Astrocyte (in vitro differentiated cells and primary cell): ENCODE measurements at places on chromosomes 3 and 15.

GRCh38 chr3:193132241-193132640 lies 108.8 kb upstream of the PLAAT1 start:
- H3K4me1 ChIP-seq: peaks cover 4% of the 10 kb centered on the region
- H3K27ac ChIP-seq: no peak overlapping the region
- no peaks in the 10 kb centered on the region for H3K27me3 ChIP-seq
- no peak for DNase-seq
- no peak overlapping the region for H3K4me3 ChIP-seq
- no peaks in the 10 kb centered on the region for H3K36me3 ChIP-seq

DNA sequence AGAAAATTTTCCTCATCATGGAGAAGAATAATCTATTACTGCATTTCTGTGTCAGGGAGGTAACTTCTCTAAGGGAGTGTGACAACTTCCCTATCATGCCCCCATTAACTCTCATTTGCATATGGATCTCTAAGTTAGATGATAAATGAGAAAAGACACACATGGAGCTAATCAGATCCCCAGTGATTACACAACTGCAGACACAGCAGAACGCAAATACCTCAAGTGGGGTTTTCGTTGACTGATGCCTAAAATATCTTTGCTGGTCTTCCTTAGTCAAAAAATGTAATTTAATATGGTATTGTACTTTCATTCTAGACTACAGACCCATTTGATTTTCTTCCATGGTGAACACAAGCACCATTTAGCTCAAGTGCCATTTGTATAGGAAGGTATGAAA lies 630.5 kb downstream of the TBL1XR1 start:
- no peak overlapping the region for H3K4me3 ChIP-seq
- no peaks in the 10 kb centered on the region for H3K27me3 ChIP-seq
- no peak for DNase-seq
- no peaks in the 10 kb centered on the region for H3K4me1 ChIP-seq
- no peaks in the 10 kb centered on the region for H3K36me3 ChIP-seq

DNA sequence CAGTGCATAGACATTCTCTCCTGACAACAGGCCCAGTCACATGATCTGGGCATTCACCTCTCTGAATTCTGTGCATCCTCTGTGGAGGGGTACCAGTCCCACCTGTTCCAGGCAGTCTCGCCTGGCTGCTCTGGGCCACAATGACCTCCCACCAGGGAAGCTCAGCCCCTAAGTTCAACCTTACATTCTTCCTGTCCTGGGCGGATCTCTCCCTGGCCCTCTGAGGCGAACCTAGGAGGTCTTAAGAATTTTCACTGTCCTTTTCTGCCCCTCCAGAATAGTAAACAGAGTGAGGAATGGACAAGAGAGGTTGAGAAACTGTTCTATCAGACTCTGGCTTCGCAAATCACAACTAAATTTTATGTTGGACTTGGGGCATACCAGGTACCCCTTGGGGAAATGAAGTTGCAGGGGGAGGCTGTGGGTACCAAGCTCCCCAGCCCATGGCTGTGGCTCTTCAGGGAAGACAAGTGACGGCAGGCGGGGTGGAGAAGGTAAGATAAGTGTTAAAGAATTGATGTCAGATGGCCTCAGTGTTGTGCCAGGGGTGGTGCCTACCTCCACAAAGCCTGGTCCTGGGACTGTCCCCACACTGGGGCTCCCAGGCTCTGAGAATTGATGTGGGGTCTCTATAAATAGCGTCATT lies 5.3 kb downstream of the SCN5A start:
- H3K27me3 ChIP-seq: peaks cover 41% of the 10 kb centered on the region
- no peak overlapping the region for H3K4me3 ChIP-seq
- H3K4me1 ChIP-seq: no peaks in the 10 kb centered on the region
- no peak for DNase-seq
- H3K27ac ChIP-seq: no peak overlapping the region

GRCh38 chr15:41870689-41871081 lies 23.2 kb downstream of the SPTBN5 start:
- no peak overlapping the region for H3K27ac ChIP-seq
- peaks cover 15% of the 10 kb centered on the region for H3K4me1 ChIP-seq
- H3K27me3 ChIP-seq: peaks cover 8% of the 10 kb centered on the region
- DNase-seq: peak; percentile 74

GRCh38 chr3:36840453-36840921 lies 76.1 kb upstream of the DCLK3 start:
- no peaks in the 10 kb centered on the region for H3K4me1 ChIP-seq
- no peaks in the 10 kb centered on the region for H3K36me3 ChIP-seq
- DNase-seq: no peak
- no peak overlapping the region for H3K4me3 ChIP-seq
- H3K27me3 ChIP-seq: no peaks in the 10 kb centered on the region

GRCh38 chr3:11145888-11146287 lies 8.4 kb upstream of the HRH1 start:
- H3K4me3 ChIP-seq: no peak overlapping the region
- peaks cover 33% of the 10 kb centered on the region for H3K4me1 ChIP-seq
- peak; percentile 93 for DNase-seq
- peak overlapping the region; percentile 81 for H3K27ac ChIP-seq
- no peaks in the 10 kb centered on the region for H3K36me3 ChIP-seq
- H3K27me3 ChIP-seq: no peaks in the 10 kb centered on the region

DNA sequence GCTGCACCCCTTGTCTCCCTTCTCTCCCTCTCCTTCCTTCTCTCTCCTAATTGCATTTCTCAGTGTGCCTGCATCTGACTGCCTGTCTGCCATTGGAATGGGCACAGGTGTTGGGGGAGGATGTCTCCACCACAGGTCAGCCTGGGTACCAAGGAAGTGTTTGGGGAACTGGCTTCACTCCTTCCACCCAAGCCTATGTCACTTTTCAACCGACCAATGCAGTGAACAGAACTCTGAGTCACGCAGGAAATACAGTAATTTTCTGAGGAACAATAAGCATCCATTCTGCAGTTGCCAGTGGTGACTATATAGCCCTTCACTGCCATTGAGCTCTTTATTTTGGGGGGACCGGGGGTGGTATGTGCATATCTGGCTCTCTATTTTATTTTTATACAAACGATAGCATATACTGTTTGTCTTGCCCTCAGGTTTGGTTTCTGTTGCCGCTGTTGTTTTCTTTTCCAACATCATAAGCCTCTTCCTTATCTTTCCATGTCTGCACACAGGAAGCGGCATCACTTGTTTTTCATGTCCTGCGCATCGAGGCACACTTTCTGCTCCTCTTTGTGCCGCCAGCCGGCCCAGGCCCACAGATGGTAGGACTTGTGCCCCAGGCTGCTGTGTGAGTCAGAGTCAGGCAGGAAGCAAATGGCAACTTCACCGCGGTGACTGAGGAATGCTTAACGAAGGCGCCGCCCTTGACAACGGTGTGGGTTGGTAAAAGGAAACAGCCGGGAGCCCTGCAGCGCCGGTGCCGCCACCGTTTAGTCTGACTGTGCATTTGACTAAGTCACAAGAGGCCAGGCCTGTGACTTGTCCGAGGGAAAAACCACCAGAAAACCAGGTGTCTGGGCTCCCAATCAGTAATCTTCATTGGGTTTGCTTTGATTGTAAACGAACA lies 21.1 kb upstream of the CDCP1 start:
- H3K27ac ChIP-seq: peak overlapping the region; percentile 88
- H3K4me1 ChIP-seq: peaks cover 31% of the 10 kb centered on the region
- no peaks in the 10 kb centered on the region for H3K36me3 ChIP-seq
- no peaks in the 10 kb centered on the region for H3K27me3 ChIP-seq
- DNase-seq: peak; percentile 97

- H3K36me3 ChIP-seq: no peaks in the 10 kb centered on the region
- DNase-seq: no peak
- H3K27me3 ChIP-seq: no peaks in the 10 kb centered on the region
Measured at GRCh38 chr3:48952510-48953118, 34.0 kb downstream of the ARIH2 start.

DNA sequence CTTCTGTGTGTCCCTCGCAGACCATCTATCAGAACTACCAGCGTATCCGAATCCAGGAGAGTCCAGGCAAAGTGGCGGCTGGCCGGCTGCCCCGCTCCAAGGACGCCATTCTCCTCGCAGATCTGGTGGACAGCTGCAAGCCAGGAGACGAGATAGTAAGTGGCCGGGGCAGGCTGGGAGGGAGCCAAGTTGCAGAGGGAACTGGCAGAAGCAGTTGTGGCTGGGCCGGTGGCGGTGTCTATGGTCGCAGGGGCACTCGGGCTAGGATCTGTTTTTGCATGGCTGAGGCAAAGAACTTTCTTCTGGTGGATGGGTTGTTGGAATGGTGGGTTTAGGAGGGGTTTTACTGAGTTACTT lies 10.1 kb downstream of the MCM2 start:
- peaks cover 17% of the 10 kb centered on the region for H3K4me1 ChIP-seq
- peaks cover 17% of the 10 kb centered on the region for H3K36me3 ChIP-seq
- DNase-seq: no peak
- H3K27me3 ChIP-seq: no peaks in the 10 kb centered on the region

DNA sequence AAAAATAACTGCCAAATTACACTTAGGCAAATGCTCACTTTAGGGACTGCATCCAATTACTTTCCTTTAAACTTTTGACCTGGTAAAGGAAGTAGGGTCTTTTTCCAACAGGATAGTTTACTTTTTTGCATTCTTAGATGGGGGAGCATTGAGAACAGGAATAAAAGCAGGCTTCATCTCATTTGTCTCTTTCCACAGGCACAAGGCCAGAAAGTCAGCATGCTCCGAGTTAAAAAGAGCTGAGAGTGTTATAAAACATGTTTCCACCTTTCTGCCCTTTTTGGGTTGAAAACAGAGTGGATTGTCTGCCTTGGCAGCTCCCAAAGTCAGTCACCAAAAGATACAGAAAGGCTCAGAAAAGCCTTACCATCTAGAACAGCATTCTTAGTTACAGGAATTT lies 404.9 kb upstream of the ALCAM start:
- no peaks in the 10 kb centered on the region for H3K4me1 ChIP-seq
- no peak for DNase-seq
- H3K4me3 ChIP-seq: no peak overlapping the region
- no peaks in the 10 kb centered on the region for H3K36me3 ChIP-seq

- DNase-seq: no peak
- H3K27me3 ChIP-seq: no peaks in the 10 kb centered on the region
- no peaks in the 10 kb centered on the region for H3K36me3 ChIP-seq
- H3K4me1 ChIP-seq: no peaks in the 10 kb centered on the region
Measured at GRCh38 chr15:101528917-101529299, 39.4 kb upstream of the PCSK6 start.

- H3K27ac ChIP-seq: no peak overlapping the region
- no peak overlapping the region for H3K4me3 ChIP-seq
- H3K27me3 ChIP-seq: no peaks in the 10 kb centered on the region
- no peak for DNase-seq
- H3K4me1 ChIP-seq: peaks cover 6% of the 10 kb centered on the region
Measured at GRCh38 chr3:124512881-124513609, 217.2 kb upstream of the UMPS start.

- H3K4me1 ChIP-seq: no peaks in the 10 kb centered on the region
- no peak overlapping the region for H3K4me3 ChIP-seq
- DNase-seq: peak; percentile 53
- H3K27me3 ChIP-seq: no peaks in the 10 kb centered on the region
Measured at GRCh38 chr3:151197981-151198767, 4.8 kb downstream of the GPR171 start.
